Peyer's patch (tissue), 4 donors: ENCODE measurements at places on chromosomes 4 and X. TPM values are rescaled to one million over a fixed set of nuclear protein-coding genes. Genes with fewer than 3 reads are reported as not detected.
A peak's percentile ranks its signal among the peaks of the same experiment; 100 is the strongest.

GPC3 gene
- 7.2 TPM for total RNA-seq

DNA sequence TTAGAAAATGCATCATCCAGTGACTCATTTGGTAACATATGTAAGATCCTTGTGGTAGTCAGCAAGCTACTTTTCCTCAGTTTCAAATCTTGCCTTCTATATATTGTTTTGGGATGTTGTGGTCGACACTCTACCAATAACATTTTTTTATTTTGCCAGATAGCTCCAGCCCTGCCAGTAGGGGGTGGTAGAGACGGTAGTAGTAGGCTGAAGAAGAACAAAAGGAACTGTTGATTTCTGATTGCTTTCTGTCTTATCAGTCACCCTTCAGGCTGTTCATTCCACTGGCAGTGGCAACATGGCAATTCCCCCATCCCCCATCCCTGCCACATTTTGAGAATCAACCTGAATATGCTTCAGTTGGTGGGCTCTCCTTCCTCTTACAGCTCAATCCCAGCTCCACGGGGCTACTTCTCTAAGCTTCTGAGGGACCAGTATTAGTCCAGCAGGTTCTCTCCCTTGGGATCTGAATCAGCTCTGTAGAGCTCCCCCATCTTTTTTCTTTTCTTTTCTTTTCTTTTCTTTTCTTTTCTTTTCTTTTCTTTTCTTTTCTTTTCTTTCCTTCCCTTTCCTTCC lies 171.5 kb upstream of the VEGFC start:
- no peak for DNase-seq

MXRA5 gene
- 5.0 TPM for total RNA-seq

GRCh38 chrX:101408532-101408841 lies 465 bp downstream of the HNRNPH2 start:
- no peak for DNase-seq

DNA sequence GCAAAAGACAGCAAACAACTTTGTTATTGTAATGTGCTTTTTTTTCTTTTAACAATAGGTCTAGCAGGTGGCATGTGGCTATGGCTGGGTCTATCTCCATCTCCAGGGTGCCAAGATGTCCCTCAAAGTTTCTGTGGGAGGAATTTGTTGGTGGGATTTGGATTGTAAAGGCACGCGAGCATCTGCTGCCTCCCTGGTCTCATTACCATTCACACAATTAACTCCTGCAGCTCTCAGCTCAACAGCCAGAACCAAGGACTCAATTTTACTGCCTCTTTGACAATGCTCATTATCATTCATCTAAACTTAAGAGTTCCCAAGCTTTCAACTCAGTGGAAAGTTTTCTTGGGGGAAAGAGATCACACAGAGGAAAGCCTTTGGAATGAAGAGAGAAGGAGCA lies 10.9 kb upstream of the PCDH18 start:
- no peak for DNase-seq

GRCh38 chr4:182918044-182918607 lies 940 bp upstream of the DCTD start:
- no peak for DNase-seq

- DNase-seq: no peak
Measured at GRCh38 chr4:108454227-108454626, 166.1 kb upstream of the RPL34 start.

- DNase-seq: no peak
Measured at GRCh38 chr4:25575611-25576010, 80.0 kb upstream of the SLC34A2 start.

DNA sequence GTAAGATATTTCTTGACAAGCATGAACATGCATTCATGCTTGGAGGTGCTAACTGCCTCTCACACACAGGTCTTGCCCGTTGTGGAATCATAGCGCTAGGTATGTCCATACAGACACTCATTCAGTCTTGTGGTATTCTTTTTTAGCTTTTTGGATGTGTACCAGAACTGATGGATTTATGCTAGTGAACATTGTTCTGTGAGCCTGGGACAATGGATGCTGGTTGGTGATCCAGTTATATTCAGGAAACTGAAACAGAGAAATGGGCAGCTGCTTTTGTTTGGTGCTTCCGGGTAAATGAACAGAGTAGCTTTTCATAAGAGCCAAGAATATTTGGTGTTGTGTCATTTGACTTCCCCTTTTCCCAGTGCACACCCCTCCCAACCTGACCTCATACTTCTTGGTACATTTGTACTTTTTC lies 78.9 kb upstream of the SLC4A4 start:
- DNase-seq: no peak

CT45A9 gene
- total RNA-seq: not detected

GRCh38 chr4:58587856-58588255 lies 1477.7 kb upstream of the IGFBP7 start:
- no peak for DNase-seq

TBC1D8B gene
- total RNA-seq: 12.4 TPM

DNA sequence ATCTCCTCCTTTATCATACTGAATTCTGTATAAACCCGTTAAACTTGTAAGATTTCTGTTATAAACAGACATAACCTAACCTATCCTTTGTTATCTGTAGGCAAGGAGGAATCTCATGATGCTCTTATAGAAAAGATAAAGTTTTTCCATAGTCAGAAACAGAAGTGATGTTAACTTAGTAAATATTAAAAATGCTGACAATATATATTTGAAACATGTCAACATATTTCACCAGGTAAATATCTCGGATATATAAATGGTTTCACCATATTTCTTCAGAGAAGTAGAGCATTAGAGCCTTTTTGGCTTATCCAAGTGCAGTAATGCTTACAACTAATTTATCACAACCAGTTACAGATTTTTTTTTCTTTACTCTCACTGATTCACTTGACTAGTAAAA lies 625.9 kb downstream of the PDHA2 start:
- no peak for DNase-seq

GRCh38 chrX:41952102-41952501 lies 28.7 kb upstream of the CASK start:
- no peak for DNase-seq

DNAAF6 gene
- not detected for total RNA-seq

- DNase-seq: no peak
Measured at GRCh38 chr4:174425669-174426068, 96.6 kb downstream of the HPGD start.

DNA sequence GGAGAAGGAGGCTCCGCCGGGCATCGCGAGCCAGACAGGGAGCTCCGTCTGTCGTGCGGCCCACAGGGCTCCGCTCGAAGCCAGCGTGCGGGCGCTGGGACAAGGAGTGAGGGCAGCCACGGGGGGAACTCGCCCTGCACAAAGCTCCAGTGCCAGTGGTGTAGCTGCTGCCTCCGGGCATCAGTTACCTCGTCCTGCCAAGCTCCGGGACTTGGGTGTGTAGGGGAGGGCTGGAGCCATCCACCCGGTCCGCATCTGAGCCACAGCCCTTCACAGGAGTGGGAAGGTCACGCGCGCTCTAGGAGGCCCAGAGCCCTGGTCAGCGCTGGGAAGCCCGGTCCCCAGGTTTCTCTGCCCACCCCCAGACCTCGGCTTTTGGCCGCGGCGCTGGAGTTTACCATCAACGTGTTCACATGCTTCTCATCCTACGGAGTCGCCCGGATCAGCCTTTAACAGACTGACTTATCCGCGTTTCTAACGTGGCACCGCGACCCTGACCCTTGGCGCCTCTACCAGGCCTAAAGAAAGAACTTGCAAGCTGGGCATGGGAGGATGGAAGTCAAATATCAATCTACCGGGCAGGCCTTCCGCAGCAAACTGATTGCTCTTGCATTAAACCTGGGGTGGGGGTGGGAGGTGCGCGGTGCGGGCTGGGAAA lies 8.4 kb upstream of the PRDM8 start:
- no peak for DNase-seq

- DNase-seq: no peak
Measured at GRCh38 chr4:100696531-100696930, 178.7 kb upstream of the EMCN start.

SORBS2 gene
- 15.8 TPM for total RNA-seq

GRCh38 chrX:12241026-12241425 lies 102.8 kb downstream of the FRMPD4 start:
- DNase-seq: no peak

GRCh38 chr4:81432825-81433224 lies 38.9 kb downstream of the RASGEF1B start:
- DNase-seq: no peak

DNA sequence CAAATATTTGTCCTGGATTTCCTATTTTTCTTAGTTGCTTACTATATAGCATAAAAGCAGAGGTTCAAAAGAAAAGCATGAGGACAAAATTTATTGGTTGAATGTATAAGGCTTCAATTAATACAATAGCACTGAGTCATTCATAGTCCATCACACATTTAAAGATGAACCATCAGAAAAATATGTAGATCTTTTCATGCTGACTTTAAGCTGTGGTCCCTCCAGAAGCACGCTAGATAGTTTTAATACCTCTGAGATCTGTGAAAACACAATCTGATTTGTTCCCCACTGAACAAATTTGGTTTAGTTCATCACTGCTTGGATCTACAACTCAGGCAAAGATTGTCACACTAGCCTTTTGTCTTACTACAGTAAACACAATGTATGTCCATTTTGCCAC lies 377.2 kb upstream of the ANXA10 start:
- no peak for DNase-seq

- peak; percentile 38 for DNase-seq
Measured at GRCh38 chrX:154298312-154298711, 2.7 kb downstream of the TKTL1 start.

VCX2 gene
- not detected for total RNA-seq

ADH4 gene
- 4.1 TPM for total RNA-seq

DNA sequence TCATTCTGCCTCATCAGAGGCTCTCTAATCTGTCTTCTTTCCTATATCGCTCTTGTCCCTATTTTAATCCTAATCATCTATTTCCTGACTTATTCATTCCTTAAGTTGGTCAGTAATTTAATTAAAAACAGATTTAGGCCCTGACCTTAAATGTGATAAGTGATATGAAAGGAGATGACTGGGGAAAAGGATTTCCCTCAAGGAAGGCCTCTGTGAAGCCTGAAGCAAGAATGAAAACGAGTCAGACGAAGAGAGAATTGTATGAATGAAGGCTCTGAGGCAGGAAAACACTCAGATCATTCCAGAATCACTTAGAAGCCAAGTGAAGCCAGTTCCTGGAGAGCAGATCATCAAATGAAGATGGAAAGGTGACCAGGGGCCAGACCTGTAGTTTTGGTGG lies 22.1 kb downstream of the PKD2 start:
- no peak for DNase-seq

GRCh38 chrX:19555683-19556082 lies 40.4 kb upstream of the MAP3K15 start:
- DNase-seq: no peak

FAM9C gene
- total RNA-seq: not detected

CCKAR gene
- total RNA-seq: not detected

AMOT gene
- total RNA-seq: 23.5 TPM

GRCh38 chr4:129377131-129377845 lies 281.3 kb downstream of the C4orf33 start:
- no peak for DNase-seq

GRCh38 chr4:86613734-86614133 lies 19.6 kb downstream of the PTPN13 start:
- no peak for DNase-seq

DNA sequence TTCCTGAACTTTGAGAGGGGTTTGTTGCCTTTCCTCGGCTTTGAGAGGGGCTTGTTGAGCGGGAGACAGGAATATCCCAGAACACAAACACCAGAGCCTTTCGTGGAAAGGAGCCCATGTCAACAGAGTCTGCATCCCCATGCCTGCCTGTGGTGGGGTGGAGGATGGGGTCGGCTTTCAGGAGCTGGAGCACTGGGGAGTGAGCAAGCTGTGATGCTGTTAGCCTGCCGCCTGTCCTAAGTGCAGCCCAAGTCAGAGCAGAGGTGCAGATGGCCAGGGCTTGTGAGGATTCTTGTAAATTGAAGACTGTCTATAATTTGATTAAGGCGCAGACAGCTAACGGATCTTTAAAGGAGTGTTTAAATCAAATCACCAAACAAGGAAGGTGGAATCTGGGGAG lies 103.3 kb upstream of the ANK2 start:
- no peak for DNase-seq

BLTP1 gene
- total RNA-seq: 174 TPM

- DNase-seq: peak; percentile 24
Measured at GRCh38 chr4:87848622-87849351, 16.0 kb downstream of the MEPE start.

GRCh38 chr4:1382776-1383727 lies 23.2 kb downstream of the NKX1-1 start:
- DNase-seq: peak; percentile 39

N4BP2 gene
- total RNA-seq: 39.6 TPM

LONRF3 gene
- total RNA-seq: 5.0 TPM

DNA sequence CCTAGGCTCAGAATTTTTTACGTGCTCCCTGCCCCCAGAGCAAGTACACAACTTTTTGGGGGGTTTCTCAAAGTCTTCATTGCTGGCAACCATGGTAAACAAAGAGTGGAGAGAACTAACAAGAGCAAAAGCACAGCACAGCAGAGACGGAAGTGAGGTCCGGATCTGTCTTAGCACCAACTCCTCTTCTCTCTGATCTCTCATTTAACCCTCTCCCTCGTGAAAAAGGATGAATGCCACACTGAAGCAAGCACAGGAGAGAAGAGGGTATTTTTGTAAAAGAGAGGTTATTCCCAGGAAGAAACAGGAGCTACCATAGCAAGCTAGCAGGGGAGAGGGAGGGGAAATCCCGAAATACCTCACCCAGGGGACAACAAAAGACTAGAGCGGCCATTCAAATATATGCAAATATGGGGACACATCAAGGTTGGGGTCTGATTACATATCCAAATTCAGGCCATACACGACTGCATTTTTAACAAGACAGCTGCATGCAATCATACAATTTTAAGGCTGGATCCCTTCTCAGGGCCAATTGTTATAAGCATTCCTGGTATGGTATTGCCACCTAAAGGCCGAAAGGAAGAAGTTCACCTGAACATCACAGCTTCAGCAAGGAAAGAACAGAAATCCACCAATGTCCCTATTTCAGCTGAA lies 46.6 kb downstream of the CD40LG start:
- DNase-seq: no peak

- no peak for DNase-seq
Measured at GRCh38 chr4:105225500-105225899, 78.8 kb downstream of the TET2 start.

DNA sequence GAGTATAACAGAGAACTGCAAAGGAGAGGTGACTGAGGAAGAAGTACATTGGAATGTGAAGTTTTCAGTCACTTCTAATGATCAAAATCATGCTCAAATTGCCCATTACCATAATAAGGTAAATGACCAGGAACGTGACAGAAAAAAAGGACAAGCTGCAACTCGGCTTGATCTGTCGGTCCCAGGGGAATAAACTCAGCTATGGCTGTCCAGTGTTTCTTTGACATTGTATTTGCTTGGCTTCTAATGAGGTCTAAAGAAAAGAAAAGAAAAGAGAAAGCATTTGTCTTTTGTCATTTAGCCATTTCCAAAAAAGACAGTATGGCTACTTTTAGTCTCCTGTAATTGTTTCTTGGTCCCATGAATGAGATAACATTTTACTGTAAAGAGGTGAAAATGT lies 25.2 kb downstream of the PHOX2B start:
- no peak for DNase-seq

DNA sequence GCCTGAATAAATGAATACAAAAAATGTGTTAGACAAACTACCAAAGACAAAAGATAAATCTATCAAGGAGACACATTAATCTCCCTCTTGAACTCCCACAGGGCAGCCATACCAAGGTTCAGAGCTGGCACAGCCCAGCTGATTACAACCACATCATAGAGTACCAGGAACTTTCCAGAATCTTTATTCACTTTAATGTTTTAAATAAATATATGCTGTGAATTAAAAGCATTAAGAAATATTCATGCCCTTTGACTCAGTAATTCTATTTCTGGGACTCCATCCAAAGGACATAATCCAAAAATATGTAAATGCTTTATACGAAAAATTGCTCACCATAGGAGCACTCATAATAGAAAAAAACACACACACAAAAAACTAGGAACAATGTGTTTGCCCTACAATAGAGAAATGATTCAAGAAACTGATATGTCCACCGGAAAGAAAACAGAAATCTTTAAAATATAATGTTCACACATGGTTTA lies 126.0 kb downstream of the LDB2 start:
- DNase-seq: no peak
